ENCODE measurements at places on chromosomes 6 and 20. TPM values are rescaled to one million over a fixed set of nuclear protein-coding genes. Genes with fewer than 3 reads are reported as not detected.

GRCh38 chr6:37673436-37673835 is 24.2 kb downstream of the MDGA1 start:
- no peak for DNase-seq

GRCh38 chr6:125844989-125845388 is 54.2 kb downstream of the NCOA7 start:
- no peak for DNase-seq

DNA sequence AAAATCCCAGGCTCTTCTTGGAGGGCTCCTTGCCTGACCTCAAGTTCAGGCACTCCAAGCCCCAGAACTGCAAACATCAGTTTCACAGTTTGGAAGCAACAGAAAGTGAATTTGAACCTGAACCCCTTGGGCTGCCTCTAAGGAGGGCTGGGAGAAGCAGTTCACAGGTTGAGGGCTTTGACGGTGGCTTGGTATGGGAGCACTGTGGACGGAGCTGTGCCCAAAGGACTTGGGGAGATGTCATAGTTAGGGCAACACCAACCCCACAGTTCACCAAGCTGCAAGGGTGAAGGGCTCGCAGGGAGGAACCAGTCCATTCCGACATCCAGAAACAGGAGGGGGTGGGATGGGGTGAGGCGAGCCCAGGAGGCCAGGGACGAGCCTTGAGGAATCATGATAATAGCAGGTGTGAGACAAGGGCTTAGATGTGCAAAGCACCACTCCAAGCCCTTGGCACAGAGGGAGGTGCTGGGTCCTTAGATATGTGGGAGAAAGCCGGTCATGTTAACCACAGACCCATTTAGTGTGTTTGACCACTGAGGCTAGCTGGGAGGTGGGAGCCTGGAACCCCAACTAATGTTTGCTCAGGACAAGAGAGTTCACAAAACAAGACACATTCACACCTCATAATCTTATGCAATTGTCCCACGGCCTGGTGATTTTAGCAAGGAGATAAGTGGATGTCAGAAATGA is 4.3 kb downstream of the CEBPB start:
- DNase-seq = no peak

DNA sequence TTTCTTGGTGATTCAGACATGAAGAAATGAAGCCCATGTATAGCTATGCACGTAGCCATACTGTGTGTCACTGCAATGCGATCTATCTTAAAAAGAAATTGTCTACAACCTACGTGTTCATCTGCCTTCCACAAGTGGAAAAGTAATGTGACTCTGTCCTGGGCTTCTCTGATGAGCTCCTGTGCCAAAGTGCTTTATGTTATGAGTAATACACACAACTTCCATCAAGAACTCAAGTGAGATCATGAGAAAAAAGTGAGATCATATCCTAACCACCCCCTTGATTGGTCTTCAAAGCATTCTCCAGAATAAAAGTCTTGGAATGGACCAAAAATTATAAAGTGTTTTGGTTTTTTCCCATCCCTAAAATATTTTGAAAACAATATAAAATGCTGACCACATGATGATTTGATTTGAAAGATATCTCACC is 114.3 kb downstream of the DST start:
- no peak for DNase-seq

GRCh38 chr6:100472674-100473073 is 8.0 kb upstream of the SIM1 start:
- no peak for DNase-seq

DNA sequence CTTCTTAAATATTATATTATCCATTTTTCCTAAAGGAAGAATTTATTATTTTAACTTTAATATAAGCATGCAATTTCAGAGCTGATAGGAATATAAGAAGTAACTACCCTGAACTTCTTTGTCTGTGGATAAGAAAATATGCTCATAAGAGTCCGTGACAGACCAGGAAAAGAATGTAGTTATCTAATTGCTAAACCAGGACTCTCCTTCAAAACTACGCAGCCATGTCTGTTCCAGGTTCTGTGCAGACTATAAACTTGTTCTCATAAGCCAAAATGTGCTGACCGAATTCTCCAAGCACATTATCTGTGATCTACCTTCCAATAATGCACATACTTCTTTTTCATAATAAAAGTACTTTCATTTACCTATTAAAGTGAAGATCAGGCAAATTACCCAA is 116.5 kb downstream of the TRDN start:
- no peak for DNase-seq

GRCh38 chr6:109253366-109253765 is 128.9 kb downstream of the CD164 start:
- no peak for DNase-seq

Gene EYA2
- polyA plus RNA-seq = not detected

DNA sequence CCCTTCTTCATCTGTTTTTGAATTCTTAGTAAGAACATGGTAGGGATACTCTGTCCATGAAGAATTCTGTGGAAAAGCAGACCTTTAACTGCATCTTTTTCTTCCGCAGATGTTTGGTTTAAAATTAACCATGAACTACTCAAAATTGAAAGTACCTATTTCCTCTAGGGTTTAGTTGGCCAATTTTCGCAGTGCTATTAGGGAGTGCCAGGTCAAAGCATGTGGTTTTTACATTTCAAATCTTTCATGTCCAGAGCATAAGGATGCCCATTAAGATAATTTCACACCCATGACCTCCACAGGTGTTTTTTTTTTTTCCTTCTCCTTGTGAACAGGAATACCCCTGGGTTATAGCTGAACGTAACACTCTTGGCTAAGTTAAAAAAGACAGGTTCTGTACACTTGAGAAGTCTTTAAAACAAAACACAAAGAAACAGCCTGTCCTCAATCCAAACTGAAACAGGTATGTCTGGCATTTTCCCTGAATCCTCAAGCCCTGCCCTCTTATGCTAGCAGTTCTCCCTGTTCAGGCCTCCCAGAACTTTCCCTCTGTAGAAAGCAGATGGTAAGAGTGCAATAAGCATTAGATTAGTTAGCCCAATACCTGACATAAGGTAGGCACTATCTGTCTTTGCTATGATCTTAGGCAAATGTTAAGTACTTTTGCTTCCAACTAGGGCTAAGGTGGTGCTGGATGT is 67.1 kb downstream of the ELOVL5 start:
- no peak for DNase-seq

GRCh38 chr6:153405931-153406330 is 274.8 kb upstream of the RGS17 start:
- no peak for DNase-seq

GRCh38 chr6:30200551-30201281 is 12.5 kb downstream of the TRIM26 start:
- peak; percentile 70 for DNase-seq

GRCh38 chr6:36968266-36968977 is 13.9 kb downstream of the PI16 start:
- DNase-seq = no peak

DNA sequence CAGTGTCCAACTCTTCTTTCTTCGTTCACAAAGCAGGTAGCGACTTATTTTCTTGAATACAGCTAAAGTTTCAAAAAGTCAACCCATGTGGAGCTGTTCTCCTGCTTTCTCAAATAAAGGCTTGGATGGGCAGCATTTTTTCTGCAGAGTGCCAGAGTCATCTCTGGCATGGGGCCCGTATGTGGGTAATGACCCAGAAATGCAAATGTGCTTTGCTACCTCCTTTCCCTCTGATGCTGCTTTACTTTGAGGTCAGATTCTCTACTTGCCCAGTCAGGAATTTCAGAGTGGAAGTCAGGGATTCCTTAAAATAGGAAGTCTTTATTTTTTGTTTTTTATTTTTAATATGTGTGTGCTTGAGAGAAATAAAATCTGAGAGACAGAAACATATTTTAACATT is 4.9 kb downstream of the NKAIN2 start:
- DNase-seq = no peak

- no peak for DNase-seq
Observed at GRCh38 chr6:166382500-166382932, 224 bp downstream of the MPC1 start.

DNA sequence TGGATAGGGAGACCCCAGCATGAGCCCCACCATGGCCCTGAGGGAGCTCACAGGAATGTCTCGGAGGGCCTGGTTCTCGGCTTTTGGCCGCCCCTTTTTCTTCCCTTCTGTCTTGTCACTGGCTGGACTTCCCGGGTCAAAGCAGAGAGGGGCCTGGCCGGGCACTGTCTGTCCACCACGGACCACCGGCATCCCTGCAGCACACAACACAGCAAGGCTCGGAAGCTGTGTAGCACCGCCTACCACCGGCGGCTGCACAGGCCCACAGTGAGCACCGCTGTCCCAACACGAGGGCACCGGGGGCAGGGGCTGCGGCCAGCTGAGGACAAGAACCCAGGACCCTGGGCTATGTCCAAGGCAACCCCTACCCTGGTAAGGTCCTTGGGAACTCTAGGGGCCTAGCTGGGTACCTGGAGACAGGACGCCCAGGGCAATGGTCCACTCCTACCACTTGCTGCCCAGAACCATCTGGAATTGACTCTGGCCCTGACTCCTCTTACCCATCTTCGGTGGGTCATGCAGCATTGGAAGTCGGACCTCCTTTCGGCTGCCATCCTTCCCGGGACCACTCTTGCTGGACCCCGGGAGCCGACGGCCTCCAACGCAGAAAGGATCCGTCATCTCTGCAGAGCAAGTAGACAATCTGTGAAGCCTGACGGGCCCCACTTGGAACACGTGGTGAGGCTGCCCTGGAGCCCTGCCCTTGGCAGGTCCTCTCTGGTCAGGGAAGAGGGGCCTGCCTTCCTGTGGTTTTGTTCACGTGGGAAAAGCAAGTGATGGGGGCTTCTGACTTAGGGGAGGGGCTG is 2.2 kb downstream of the ZNF512B start:
- DNase-seq = no peak

Measured in naive B cell (primary cell).